ENCODE measurements at places on chromosomes 16 and 17.
A peak's percentile ranks its signal among the peaks of the same experiment; 100 is the strongest.

GRCh38 chr16:46801428-46802049, 29.4 kb downstream of the C16orf87 start:
- DNase-seq = no peak

- no peak for DNase-seq
These were observed 13.9 kb upstream of the CAPNS2 start for GRCh38 chr16:55552621-55553020.

- DNase-seq = no peak
These were observed 3.4 kb upstream of the BPTF start for GRCh38 chr17:67821871-67822367.

DNA sequence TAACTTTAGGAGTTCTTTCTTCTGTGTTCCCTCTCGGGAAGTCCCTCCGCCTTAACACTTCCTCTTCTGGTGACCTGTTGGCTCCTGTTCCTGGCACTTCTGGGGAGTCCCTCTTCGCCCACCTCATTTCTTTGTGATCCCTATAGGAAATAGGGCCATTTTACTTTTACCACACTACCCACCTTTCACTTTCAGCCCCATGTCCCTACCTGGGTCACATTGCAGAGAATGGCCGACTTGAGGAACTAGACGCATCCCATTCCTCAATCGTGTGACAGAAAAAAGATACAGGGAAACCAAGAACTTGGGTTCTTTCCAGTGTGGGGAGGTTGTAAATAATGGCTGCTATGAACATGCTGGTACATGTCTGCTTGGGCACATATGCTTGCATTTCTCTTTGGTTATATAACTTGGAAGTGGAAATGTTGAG, 6.6 kb downstream of the IL21R start:
- DNase-seq = no peak

- no peak for DNase-seq
These were observed 71.0 kb downstream of the COPRS start for GRCh38 chr17:31787857-31788570.

DNA sequence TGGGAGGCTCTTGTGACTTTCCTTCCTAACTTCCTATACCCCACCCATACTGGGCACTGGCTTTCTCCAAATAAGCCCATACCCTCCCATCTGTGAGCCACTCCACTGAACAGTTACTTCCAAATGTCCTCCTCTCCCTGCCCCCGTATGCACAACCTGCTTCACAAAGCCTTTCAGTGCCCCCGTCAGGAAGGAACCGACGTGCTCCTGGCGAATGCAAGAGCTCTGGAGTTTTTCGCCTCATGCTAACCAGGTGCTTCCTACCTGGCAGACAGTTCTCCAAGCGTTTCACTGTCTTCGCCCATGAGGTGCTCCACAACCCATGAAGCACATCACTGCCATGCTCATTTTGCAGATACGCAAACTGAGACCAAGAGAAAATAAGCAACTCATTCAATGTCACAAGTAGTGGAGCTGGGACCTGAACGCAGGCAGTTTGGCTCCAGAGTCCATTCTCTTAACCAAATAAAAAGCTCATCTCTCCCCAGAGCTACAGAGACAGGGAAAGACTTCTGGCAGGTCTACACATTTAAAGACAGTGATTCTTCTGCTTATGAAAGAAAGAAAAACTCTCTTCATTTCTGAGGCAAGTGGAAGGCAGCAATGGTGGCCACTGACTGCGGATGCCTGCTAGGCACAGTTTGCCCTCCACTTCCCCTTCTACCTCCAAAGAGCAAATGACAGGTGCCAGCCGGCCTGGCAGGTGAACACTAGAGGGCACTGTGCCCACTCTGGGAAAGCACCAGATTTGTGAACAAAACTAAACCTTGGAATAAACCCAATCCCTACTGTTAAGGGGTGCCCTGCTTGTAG, 23.8 kb downstream of the SPHK1 start:
- peak; percentile 31 for DNase-seq

- peak; percentile 25 for DNase-seq
These were observed 108.5 kb downstream of the ZNF778 start for GRCh38 chr16:89325861-89326471.

GRCh38 chr17:1867307-1867706, 37.5 kb downstream of the RPA1 start:
- no peak for DNase-seq

DNA sequence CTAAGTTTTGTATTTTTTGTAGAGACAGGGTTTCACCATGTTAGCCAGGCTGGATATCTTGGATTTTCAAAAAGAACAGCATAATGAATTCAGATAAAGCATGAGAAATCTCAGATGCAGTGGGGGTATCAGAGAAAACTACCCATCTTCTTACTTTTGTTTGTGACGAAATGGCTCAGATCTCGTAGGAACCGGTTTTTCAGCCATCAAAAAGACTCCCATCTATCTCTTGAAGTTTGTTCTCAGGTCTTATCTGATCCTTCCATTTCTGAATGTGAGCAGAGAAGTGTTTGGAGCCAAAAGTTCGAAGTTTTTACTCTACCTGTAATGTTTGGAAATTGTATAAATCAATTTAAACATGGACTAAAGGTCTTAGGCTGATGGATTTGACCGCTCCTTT, 57.2 kb downstream of the LDHD start:
- DNase-seq = no peak

GRCh38 chr16:65318590-65319257, 196.9 kb upstream of the CDH11 start:
- no peak for DNase-seq

DNA sequence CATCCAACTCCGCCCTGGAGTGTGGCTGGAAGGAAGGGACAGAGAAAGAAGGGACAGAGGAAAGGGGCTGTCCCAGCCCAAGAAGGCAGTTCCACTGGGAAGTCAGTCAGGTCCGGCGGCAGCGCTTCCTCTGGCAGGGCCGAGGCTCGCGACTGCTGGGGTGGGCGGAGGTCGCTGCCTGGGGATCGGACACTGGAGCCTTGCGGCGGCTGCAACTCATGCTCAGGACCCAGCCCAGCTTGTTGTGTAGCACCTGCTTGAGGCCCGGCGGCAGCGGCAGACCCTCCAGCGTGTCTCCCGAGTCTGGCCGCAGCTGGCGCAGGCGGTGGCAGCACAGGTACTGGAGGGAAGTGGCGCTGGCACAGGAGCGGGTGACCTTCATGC, 4.0 kb upstream of the MRPS34 start:
- DNase-seq = no peak

DNA sequence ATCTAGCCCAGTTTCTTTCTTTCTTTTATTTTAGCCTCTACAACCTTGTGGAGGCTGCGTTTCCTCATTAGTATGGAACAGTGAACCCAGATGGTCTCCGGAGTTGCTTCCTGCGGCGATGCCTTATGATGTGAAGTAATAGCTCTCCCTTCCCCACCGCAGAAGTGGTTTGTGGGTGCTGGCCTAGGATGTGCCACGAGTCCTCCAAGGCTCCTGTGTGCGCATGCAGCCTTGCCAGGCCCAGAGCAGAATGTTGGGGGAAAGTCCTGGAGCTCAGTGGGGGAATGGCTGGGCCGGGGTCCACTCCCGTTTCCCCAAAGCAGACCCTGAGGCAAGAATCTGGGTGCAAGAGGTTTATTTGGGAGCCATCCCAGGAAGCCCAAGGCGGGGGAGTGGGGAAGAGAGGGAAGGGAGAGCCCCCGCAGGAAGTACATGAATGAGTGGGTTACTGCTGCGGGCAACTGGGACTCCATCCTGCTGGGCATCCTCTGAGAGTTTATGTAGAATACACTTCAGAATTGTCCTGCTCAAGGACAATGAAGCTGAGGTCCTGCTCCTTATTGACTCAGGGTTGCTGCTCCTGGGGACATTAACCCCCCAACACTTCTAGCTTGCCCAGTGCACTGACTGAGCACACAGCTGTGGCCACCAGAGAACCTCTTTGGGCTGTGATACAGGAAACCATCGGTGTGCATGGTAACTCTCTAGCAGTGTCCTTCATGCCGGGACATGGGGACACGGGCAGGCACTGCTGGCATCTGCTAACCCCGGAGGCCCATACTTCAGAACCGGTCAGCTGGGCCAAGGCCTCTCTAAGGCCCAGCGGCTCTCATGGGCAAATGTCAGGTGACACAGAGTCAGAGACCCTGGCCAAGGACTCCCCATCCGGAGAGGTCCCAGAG, 3.7 kb upstream of the HCRT start:
- DNase-seq = no peak

- no peak for DNase-seq
These were observed 393.6 kb downstream of the SOX9 start for GRCh38 chr17:72514321-72514861.

DNA sequence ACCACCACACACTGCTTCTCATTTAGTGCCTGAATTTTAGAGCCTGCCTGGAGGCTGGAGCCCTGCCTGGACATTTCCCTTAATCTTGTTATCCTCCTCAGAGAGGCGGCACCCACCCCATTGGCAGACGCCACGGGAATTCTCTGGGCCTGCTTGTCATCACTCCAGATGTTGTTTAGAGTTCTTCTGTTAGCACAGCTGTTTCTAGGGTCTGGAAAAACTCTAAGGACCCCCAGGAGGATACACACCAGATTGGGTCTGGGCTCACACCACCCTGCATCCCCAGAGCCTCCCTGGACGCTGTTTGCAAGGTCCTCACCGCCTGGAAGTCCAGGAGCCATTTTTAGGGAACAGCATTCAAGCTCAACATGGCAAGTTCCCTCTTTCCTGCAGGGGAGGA, 565 bp upstream of the XAF1 start:
- no peak for DNase-seq

DNA sequence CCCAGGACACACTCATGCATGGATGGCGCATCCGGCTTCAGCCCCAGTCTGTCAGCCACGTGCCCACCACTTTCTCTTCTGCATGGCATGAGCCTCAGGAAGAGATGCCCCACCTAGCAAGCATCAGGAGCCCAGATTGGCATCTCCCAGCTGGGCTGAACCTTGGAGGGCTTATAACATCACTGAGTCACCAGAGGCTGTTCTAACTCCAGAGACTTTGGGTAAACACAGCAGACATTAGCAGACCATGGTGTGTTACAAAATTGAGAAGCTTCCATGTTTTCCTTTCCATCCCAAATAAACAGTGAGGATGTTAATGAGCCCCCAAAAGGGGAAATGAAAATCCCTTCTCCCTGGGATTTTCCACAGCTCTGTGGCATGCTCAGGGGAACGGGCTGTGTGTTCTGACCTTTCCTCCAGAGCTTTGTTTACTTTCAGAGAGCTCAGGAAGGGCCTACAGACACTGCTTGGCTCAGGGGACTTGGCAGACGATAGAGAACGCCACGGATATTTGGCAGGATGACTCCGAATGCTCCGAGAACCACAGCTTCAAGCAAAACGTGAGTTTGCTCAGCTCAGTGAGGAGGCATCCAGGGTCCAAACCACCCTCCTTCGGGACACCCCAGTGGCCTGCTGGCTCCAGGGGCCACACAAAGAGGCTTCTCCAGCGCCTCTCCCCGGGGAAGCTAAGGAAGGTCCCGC, 16.5 kb downstream of the GLP2R start:
- no peak for DNase-seq

- no peak for DNase-seq
These were observed 3.9 kb downstream of the SLC47A2 start for GRCh38 chr17:19712436-19713004.

DNA sequence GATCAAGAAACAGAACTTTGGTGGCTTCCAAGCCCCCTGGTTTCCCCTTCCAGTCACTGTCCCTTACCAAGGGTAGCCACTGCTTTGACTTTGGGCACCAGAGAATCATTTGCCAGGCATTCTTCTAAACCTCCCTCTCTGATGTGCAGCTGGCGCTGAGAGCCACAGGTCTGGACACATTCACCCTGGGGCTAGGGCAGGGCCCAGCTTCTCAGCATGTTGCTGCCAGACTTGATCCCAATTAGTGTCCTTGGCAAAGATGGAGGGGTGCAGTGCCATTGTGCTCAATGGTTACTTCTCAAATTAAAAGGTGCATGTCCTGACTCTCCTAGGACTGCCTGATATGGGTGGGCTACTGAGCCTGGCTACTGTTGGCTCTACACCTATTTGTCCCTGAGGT, 7.6 kb upstream of the SLC47A2 start:
- no peak for DNase-seq

GRCh38 chr17:75514919-75515495, 330 bp downstream of the CASKIN2 start:
- no peak for DNase-seq

DNA sequence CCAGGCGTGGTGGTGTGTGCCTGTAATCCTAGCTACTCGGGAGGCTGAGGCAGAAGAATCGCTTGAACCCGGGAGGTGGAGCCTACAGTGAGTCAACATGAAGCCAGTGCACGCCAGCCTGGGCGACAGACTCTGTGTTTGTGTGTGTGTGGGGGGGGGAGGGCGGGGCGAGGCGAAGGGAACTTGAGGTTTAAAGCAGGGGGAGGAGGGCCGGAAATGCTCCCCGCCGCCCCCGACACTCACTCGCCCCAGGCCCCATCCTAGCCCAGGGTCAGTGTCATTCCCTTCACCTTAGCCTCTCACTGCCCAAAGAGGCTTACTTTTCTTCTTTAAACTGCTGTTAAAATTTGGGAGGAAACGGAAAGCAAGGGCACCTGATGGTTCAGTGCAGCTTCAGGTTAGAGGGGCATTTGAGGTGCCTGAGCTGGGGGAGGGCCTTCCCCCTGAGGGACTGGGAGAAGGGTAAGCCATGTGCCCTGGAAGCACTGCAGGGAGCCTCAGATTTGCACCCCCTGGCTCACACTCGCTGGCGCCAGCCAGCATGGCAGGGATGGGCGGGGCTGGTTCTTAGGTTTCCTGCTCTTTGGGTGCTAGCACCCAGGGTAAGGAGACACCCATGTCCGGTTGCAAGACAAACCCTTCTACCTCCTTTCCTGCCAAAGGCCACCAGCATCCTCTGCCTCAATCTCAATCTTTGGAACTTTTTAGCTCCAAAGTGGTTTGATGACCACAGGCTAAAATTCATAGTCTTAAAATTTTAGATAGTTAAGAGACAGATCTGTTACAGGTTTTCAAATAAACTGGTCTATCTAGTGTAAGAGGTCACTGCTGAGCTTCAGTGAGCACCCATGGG, 2.2 kb upstream of the LIMD2 start:
- no peak for DNase-seq

DNA sequence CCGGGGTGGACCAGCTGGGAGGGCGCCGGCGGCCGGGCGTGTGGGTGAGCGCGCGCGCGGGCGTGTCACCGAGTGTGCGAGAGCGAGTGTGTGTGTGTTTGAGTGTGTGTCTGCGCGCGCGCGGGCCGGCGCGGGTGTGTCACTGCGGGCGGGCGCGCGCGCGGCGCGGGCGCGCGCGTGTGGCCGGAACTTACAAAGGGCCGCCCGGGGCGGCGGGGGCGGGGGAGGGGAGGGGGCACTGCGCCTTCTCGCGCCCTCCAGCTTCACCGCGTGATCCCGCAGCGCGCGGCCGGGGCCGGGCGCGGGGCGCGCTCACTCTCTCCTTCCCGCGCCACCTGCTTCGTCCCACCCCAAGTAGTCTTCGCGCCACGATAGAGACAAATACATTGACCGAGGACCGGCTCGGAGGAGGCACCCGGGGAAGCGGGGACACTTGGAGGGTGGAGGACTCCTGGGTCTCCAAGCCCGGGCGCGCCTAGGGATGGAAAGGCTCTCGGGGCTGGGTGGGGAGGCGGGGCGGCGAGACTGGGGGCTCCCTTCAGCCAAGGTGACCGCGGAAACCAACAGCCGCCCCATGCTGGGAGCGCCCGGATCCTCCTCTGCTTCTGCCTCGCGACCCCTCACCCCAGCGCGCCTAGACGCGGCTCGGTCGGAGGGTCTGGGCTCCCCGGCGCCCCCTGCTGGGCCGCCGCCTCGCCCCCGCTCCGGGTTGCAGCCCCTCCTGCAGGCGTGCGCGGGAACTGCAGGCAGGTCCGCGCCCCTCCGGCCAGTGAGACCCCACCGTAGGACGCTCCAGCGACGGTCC, at the start of gene SRCIN1:
Gene SRCIN1 (minus strand): TSS at position 112 of the 805 bp plus-strand sequence. CDS start 247 bp downstream, outside the sequence.
- DNase-seq = peak; percentile 30

Data from KG1 (cell line).